ENCODE measurements at places on chromosomes 6 and 20.
A peak's percentile ranks its signal among the peaks of the same experiment; 100 is the strongest.

- no peak for DNase-seq
Observed at GRCh38 chr20:40110311-40110831, 578.7 kb downstream of the MAFB start.

DNA sequence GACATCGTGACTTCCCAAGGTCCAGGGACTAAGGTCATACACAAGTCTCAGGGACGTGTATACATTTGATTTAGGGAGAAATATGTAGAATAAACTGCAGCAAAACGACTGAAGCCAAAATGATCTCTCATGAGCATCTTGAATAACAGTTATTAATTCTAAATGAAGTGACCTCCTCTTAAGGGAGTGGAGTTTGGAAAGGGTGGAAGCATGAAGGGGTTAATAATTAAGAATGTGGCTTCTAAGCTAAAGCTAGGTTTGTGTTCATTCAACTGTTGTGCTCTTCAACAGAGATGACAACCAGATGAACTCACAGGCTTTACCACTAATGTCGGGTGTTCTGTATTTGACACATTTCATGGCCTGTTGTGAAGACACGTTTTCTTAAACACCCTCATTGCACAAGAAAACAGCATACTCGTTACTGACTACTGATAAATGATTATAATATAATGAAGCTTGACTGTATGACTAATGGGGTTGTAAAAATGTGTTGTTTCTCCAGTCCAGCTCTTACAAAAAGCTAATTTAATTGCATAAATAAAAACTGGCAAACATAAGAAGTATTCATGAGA is 1.5 kb downstream of the PPP1R14C start:
- no peak for DNase-seq

DNA sequence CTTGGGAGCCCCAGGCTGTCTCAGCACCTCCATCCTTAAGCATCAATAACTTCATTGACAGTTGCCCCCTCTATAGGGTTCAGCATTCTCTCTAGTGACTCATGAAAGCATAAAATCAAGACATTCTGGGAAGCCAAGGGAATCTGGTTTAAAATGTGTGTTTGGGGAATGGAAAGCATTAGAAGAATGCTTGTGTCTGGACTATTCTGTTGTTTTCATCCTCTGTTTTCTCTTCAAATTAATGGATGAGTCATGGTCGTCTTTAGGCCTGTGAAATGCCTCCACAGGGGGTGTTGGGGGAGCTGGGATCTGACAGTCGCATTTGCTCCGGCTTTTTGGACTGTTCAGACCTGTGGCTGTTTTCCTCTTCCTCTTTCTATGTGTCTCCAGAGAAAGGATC is 279.7 kb downstream of the CDC5L start:
- peak; percentile 26 for DNase-seq

DNA sequence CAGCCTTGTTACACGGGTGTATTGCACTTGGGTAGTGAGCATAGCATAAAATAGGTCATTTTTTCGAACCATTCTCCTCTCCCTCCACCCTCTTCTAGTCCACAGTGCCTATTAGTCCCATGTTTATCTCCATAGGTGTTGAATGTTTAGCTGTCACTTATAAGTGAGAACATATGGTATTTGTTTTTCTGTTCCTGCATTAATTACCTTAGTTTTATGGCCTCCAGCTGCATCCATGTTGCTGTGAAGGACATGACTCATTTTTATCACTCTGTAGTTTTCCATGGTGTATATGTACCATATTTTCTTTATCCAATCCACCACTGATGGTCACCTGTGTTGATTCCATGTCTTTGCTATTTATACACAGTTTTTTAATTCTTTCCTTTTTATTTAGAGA is 889.5 kb downstream of the EYS start:
- no peak for DNase-seq

DNA sequence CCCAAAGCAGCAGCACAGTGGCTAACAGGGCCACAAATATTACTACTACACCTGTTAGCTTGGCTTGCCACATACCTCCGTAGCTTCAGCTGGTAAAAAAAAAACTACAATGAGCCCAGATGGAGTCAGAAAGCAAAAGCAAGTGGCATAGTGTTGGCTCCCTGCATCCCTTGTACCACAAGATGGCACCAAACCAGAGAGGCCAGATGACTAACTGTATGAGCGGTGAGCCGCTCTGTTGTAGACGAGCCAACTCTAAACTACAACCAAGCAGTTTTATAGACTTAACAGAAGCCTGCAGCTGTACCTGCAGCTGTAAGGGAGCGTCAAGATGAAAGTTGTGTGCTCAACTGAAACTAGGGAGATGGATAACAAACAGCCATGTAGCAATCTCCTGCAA is 84.5 kb upstream of the MCHR2 start:
- no peak for DNase-seq

DNA sequence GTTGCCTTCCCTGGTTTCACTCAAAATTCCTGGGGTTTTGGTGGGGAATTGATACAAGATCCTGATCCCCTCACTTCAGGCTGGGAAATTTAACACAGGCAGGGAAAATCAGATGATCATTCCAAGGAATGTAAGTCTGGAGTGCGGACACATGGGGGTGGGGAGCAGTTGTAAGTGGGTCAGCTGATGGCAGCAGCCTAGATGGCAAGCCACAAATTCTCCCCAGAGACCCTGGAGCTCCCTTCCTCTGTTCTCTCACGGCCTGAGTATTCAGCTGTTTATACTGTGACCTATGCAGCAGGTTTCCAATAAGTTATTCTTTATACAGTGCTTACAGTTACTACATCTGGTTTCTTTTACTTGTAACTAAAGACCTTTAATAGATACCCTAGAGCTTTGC is 144.9 kb downstream of the SH3BGRL2 start:
- no peak for DNase-seq

- no peak for DNase-seq
Observed at GRCh38 chr6:36779227-36779626, 60.0 kb downstream of the CPNE5 start.

DNA sequence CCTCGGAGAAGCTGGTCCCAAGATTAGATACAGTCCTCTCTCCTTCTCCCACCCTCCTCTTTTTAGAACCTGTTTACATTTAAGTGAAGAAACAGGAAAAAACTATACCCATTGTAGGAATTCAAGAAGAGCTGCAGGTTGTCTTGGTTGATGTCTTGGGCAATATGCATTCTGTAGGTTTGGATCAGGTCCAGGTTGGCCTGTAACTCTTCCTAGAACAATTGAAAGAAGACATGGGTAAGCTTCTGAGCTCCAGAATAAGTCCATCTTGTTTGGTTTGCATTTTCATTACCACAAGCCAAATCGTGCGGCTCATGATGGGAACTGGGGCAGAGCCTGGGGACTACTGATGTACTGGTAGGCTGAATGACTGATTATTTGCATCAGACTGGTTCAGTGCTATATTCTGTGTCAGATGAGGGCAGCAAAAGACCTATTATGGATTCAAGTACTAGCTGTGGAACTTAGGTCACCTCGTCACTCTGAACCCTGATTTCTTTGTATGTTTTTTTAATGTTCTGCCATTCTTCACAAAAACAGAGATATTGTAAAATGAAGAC is 20.3 kb upstream of the SLA2 start:
- DNase-seq, result no peak

- no peak for DNase-seq
Observed at GRCh38 chr6:2582268-2582667, 168.5 kb downstream of the MYLK4 start.

DNA sequence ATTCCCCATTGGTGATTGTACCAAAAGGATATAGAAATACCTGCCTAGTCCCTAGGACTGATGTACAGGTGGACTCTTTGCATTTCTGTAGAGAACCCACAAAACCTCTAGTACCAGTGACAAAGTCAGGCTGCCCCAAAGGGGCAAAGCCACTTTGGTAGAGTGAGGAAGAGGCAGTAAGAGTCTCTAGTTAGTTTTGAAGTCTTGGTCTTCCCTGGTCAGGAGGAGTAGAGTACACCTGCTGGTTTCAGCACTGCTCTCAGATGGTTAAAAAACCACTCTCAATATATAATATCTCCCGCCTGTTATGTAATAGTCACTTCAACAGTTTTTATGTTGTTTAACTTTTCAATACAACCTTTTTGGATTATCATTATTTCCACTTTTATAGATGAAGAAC is 344.9 kb downstream of the CDKAL1 start:
- DNase-seq, result no peak

DNA sequence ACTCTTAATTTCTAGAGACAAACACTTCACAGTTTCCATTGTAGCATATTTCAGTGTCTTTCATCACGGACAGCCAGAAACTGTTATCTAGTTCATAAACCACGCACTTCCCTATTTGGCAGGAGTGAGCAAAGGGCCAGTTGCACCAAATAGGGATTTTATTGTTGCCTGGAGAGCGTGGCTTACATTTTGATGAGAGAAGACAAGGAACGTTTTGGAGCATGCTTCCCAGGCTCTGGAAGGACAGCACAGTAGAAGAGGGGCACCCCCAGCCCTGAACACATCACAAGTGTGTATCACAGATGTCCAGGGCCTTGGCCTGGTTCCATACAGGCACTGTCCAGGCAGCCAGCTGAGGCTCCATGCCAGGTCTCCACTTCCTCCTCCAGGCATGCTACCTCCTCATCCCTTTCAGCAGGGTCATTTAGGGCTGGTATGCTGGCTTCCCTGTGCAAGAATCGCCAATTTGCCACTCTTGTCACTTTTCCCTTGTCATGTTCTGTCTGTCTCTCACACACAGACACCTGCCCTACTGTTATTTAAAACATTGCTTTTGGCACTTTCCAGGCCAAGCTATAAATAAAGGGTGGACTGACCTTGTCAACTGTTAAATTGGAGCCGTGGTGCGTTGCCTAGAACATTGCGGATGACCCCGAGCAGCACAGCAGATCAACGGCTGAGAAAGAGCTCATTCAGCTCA is 235.0 kb upstream of the GMDS start:
- no peak for DNase-seq

GRCh38 chr6:163620670-163621330 is 206.3 kb downstream of the QKI start:
- peak; percentile 46 for DNase-seq

- DNase-seq, result no peak
Observed at GRCh38 chr6:106939208-106939607, 35.3 kb downstream of the CD24 start.

GRCh38 chr6:100179576-100179975 is 185.6 kb upstream of the MCHR2 start:
- DNase-seq, result no peak

- no peak for DNase-seq
Observed at GRCh38 chr6:34120953-34121675, 24.8 kb downstream of the GRM4 start.

DNA sequence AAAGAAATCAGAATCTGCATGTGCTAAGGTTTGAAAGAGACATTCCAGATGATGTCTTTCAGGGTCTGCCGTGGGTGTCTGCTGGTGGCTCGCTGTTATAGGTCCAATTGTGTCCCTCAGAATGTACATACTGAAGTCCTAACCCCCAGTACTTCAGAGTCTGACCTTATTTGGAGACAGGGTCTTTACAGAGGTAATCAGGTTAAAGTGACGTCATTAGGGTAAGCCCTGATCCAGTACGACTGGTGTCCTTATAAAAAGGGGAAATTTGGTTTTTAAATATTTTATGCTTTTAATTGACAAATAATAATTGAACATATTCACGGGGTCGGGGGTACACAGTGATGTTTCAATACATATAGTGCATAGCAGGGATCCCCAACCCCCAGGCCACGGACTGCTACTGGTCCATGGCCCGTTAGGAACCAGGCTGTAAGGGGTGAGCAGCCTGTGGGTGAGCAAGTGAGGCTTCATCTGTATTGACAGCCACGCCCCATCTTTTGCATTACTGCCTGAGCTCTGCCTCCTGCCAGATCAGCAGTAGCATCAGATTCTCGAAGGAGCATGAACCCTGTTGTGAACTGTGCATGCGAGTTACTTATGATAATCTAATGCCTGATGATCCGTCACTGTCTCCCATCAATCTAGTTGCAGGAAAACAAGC is 33.2 kb upstream of the SLC22A23 start:
- no peak for DNase-seq

- DNase-seq, result peak; percentile 89
Observed at GRCh38 chr6:11810039-11810541, 31.5 kb upstream of the ADTRP start.

GRCh38 chr6:61867635-61868034 is 418.4 kb downstream of the KHDRBS2 start:
- no peak for DNase-seq

GRCh38 chr6:50927800-50928199 is 109.1 kb downstream of the TFAP2B start:
- DNase-seq, result no peak

DNA sequence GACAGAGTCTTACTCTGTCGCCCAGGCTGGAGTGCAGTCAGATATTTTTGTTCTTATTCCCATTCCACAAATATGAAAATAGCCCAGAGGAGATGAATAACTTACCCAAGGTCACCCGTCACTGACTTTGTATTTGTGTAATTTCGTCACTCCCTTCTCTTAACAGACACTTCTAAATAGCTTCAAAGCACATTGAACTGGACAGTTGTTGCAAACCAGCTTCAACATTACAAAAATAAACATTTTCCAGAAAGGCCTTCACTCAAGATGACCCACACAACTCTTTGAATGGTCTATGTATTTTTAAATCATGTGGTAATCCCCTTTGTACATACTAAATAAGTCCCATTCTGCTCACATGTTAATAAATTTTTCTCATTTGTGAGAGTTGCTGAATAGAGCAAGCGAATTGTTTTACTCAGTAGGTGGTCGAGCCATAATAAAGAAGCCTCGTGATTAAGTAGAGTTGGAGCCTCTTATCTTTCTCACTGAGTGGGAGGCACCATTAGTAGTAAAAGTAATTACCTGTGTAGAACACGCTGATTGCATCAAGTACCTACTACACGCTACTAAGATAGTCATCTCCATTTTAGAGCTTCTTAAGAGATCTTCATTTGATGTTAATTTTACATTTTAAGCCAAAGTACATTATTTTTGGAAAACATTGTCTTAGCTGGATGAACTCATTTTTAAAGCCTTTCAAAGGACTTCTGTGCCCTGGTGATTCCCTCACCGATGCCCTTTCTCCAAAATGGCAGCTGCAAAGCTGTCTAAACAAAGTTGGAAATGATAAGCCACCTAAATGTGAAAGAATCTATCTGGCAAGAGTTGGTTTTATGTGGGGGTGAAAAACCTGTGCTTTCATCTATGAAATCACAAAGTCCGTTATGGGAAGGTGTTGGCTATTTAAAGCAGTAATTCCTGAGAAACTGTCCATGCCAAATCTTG is 110.0 kb downstream of the TSHZ2 start:
- DNase-seq, result no peak

DNA sequence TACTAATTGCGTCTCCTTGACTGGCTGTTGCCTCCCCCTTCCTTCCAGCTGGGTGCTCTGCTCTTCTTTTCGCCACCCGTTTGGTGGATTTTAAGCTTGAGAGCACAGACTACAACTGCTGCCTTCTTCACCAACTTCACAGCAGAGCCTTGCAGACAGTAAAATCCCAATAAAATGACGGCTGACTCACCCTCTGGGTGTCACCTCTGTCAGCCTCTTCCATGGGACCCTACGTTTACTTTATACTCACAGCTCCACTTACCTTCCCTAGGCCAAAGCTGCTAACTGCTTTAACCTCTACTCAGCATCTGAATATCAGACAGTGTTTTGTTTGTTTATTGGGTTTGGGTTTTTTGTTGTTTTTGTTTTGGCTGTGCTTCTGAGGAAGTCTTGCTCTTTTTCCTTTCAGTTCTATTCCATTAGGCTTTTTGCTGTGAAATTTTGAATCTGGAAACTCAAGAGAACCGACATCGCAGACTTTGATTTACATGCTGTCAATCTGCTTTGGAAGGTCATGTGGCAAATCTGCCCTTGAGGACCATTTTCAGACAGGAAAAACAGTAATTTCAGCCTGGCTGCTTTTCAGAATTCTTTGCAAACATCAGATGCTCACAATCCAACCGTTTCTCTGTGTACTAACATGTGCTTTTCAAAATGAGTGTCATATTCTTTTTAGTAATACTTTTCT is 2.4 kb downstream of the AGPAT4 start:
- no peak for DNase-seq

All from posterior vena cava (tissue), 2 donors.